ENCODE measurements at places on chromosomes 12 and 14. TPM values are rescaled to one million over a fixed set of nuclear protein-coding genes. Genes with fewer than 3 reads are reported as not detected.

DNA sequence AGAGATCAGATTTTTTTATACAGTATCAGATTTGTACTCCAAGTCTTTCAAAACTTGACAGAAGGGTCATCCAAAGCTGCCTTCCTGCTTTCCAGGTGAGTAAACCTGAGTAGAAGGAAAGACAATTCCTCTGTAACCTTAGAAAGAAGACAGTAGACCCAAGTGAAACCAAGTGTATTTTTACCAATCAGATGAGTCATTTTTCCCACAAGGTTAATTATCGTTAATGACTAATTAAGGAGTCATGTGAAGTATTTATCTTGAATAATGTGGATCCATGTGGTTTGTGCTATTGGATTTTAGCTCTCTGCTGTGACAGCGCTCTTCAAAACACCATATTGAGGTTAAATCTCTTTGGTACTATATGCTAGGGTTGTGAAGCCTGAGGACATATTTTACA lies 74.0 kb upstream of the PELI2 start:
- no peak for DNase-seq

- no peak for DNase-seq
These were observed 59.7 kb upstream of the NAP1L1 start for GRCh38 chr12:76144245-76144549.

GRCh38 chr12:89756585-89757398 lies 48.2 kb upstream of the ATP2B1 start:
- DNase-seq: no peak

GRCh38 chr12:62915204-62915529 lies 19.8 kb downstream of the PPM1H start:
- no peak for DNase-seq

- no peak for DNase-seq
These were observed 183.0 kb upstream of the ARID2 start for GRCh38 chr12:45546545-45546944.

GRCh38 chr12:46164186-46164761 lies 104.6 kb downstream of the SLC38A1 start:
- no peak for DNase-seq

DNA sequence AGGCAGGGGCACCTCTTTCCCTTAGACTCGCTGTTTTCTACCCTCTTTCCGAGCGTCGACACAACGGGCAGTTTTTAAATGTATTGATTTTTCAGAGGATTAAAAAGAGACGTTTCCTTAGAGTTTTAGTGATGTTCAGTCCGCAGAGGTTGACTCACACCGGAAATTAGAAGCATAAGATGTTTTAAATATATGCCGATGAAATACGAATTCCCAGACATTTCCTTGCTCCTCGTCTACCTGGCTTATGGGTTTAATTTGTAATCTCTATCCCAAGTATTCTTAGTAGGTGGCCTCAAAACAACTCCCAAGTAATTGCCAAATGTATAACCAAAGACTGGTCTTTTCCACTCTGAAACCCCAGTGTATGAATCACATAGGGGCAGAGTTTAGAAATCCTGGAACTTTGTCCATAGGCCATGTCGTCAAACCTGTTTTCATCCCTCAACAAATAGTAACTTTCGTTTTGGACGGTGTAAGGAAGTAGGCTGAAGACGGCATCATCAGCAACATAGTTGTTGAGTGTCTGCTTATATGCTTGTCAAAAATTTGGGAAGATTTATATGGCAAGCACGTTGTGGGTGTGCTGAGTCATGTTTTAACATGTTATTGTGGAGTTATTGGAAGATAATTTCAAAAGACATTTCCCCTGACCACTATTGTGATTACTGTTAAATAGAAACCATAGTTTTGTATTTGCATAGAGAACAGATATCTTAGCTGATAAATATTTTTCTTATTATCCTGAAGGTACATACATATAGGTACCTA lies 824 bp downstream of the TBK1 start:
- peak; percentile 33 for DNase-seq

- no peak for DNase-seq
These were observed 32.4 kb upstream of the HDAC7 start for GRCh38 chr12:47852096-47852571.

DNA sequence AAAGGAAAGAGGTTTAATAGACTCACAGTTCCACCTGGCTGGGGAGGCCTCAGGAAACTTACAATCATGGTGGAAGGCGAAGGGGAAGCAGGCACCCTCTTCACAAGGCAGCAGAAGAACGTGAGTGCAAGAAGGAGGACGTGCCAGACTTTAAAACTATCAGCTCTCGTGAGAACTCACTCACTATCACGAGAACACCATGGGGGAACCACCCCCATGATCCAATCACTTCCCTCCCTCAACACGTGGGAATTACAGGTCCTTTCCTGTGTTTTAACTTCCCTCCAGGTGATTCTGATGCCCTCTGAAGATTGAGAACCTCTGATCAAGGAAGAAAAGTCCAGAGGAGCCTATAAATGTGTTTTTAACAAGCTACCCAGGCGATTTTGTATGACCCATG lies 358.7 kb downstream of the MED13L start:
- no peak for DNase-seq

DNA sequence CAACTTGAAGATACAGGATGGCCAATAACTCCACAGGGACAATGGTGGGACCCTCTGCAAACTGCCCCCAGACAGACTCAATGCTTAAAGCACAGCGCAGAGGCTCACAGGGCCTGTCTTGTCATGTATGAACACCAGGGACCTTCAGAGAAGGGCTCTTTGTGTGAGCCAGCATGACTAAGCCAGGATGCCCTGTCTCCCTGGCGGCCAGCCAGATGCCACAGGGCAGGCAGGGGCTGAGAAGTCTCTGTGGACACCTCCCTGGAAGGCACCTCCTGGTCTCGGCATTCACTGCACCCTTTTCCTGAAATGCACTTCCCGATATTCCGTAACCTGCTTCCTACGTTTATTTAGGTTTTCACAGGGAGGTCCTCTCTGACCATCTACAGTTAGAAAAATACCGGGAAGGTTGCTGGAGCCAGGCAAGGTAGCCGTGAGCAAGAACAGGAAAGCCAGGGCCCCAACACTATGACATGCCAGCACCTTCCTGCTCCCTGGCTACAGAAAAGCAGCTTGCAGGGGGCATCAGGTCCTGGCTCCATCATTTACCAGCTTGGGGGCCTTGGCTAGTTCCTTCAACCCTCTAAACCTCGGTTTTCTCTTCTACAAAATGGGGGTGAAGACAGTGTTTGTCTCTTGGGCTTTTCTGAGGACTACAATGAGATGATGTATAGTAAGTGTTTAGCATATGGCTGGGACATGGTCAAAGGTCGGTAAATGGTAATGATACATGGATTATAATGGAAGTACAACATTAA lies 65.0 kb downstream of the PITPNM2 start:
- DNase-seq: no peak

GRCh38 chr14:61280526-61281185 lies 482 bp downstream of the TMEM30B start:
- no peak for DNase-seq

DNA sequence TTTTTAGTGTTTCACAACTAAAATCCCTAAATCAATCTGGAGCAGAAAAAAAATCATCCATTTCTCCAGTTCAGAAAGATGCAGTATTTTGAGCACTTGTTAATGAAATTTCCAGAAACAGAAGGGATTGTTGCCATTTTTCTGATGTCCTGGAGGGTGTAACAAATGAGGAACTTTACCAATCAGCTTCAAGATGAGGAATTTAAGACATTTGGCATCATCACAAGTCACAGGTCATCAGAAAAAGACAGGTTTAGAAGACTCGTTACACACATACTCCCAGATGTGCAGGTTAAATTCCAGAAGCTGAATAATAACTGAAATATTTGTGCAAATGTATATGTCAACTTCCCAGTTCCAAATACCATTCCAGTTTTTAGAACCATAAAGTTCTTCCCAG lies 482 bp upstream of the PSMC1 start:
- no peak for DNase-seq

DNA sequence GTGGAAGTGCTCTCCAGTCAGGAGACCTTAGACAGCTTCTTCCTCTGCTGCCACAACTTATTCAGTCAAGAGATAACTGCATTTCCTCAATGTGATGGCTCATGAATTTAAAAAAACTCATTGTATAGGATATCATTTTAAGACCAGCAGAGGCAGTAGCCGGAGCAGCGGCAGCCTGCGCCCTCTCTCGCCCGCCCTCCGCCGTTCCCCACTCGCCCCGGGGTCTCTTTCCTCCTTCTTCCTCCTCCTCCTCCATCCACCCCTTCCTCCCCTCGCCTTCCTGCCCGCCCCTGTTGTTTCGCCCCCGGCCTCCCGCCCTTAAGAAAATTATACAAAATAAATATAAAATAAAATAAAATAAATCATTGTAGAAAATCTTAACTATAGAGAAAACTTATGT lies 687.6 kb downstream of the FLRT2 start:
- no peak for DNase-seq

- DNase-seq: no peak
These were observed 231.2 kb downstream of the CHST11 start for GRCh38 chr12:104687823-104688573.

DNA sequence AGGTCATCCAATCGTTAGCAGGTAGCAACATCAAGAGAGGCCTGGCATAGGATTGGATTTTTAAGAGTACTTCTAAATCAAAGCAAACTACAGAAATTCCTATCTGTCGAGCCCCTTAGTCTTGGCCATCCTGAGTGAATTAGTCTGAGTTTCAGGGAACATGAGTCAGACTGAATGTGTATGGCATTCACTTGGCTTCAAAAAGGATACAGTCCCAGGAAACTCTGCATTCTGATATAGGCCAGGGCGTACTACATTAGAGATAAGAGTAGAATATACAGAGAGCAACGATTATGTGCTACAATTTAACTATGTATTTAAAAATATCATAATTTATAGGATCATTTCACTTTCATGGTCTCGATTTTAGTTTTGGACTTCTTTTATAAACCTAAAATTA lies 242.2 kb downstream of the SOX5 start:
- DNase-seq: no peak

DNA sequence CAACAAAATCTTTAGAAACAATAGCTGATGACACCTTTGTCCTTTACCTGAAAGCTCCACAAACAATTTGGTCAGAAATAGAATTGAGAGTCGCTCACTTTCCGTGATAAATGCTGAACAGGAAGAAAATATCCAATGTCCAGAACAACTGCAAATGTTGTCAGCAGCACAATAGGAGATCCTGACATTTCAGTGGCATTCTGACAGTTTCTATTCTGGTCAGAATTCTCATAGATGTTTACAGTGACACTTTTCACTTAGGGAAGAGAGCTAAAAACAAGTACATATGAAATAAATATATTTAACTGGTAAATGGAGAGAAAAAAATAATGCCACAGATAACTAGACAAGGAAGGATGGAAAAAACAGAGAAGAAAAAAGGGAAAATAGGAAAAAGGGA lies 39.1 kb downstream of the MAGOHB start:
- no peak for DNase-seq

DNA sequence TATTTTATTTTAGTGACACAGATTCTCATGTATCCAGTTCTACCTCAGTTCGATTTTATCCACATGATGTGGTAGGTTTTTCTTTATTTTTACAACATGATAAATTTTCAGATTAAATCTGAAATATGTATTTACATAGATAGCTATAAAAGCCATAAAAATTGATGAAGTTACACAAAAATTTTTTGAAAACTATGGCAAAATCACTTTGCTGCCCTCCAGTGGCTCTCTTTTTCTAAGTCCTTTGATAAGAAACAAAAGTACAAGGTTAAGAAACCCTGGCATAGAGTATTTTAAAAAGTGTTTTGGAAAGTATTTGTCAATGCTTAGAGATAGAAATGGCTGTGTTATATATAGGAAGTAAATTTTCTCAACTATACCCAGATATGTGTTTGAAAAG lies 104.2 kb downstream of the PCNX1 start:
- DNase-seq: no peak

GRCh38 chr14:59629444-59630287 lies 53.1 kb upstream of the CCDC175 start:
- no peak for DNase-seq

FCF1 gene
- 64.3 TPM for polyA plus RNA-seq

KRT80 gene
- 0.80 TPM for polyA plus RNA-seq

KANSL2 gene
- polyA plus RNA-seq: 63.5 TPM

ARG2 gene
- polyA plus RNA-seq: 11.9 TPM

Measured in left kidney (tissue), 8 donors.